ENCODE measurements at places on chromosomes 7 and 10.

DNA sequence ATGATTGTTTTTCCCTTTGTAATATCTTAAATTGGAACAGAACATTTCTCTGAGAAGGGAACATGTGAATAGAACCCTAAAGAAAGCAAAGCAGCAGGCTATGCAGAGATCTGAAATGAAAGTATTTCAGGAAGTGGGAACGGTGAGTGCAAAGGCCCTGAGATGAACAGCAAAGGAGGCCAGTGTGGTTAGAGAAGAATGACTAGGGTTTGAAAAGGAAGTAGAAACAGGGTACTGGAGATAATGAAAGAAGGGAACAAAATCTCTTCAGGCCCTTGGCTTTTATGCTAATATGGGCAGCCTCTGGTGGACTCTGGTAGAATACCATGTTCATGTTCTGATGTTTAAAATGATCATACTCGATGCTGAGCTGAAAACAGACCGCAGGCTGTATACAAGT is 22.2 kb downstream of the ARHGAP21 start:
- DNase-seq, result no peak

- DNase-seq, result no peak
Observed at GRCh38 chr10:78349911-78350663, 316.4 kb downstream of the RPS24 start.

- DNase-seq, result no peak
Observed at GRCh38 chr7:88203401-88203800, 16.4 kb downstream of the SRI start.

- no peak for DNase-seq
Observed at GRCh38 chr7:156192921-156193320, 380.7 kb upstream of the SHH start.

- no peak for DNase-seq
Observed at GRCh38 chr7:31083210-31083786, 31.2 kb downstream of the ADCYAP1R1 start.

DNA sequence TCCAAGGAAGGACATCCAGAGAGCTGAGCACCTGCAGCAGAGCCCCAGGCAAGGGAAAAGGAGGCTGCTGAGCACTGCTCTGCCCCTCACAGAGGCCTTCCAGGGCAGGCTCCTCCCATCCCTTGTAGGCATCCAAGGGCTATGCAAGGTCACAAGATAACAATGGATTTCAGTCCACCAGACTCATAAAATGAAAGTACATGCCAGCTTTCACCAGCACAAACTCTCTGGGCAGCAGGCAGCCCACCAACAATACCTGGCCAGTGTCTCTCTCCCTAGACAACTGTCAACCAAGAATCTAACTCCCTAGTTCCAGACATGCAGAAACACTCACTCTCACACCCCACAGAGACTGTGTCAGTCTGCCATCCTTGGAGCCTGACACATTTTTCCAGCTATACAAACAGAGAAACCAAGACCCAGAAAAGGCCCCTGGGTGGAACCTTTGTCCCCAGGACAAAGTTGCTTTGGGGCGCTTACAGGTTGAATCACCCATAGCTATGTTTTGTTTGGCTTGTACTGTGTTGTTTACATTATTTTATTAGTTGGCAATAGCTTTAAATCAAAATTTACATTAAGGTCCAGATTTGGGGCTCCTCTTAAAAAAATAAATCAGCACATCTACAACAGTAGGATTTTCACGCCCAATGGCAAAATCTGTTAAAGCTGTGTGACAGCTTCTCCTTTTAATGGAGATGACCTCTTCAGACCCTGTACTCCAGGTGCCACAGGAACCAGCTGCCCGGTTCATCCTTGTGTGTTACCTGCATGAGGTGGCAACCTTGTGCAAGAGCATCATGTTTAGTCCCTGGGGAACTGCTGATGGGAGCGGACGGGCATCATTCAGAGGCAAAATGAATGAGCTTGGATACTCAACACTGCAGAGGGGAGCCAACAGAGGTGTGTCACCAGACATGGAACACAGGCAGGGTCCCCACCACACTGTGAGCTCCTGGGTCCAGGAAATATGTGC is 5.2 kb downstream of the GRID1 start:
- DNase-seq, result no peak

GRCh38 chr10:69383558-69383957 is 33.2 kb downstream of the TACR2 start:
- no peak for DNase-seq

Data from SIG-M5 (cell line).